ENCODE measurements at places on chromosomes 5 and 9.

- DNase-seq: no peak
These were observed 567.1 kb downstream of the CSNK1G3 start for GRCh38 chr5:124079062-124079461.

GRCh38 chr5:122077366-122078115 lies 518 bp downstream of the LOX start:
- DNase-seq: peak; percentile 75

GRCh38 chr5:131223751-131224386 lies 40.0 kb upstream of the CDC42SE2 start:
- no peak for DNase-seq

DNA sequence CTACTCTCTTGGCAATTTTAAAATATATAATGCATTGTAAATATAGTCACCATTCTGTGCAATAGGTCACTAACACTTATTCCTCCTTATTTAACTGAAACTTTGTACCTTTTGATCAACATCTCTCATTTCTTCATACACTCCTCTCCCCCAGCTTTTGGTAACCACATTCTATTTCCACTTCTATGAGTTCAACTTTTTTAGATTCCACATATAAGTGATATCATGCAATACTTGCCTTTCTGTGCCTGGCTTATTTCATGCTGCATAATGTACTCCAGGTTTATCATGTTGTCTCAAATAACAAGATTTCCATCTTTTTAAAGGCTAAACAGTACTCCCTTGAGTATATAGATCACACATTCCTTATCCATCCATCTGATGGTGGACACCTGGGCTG lies 188.8 kb downstream of the NXNL2 start:
- DNase-seq: no peak

GRCh38 chr9:113298311-113298710 lies 4.9 kb downstream of the RNF183 start:
- no peak for DNase-seq

DNA sequence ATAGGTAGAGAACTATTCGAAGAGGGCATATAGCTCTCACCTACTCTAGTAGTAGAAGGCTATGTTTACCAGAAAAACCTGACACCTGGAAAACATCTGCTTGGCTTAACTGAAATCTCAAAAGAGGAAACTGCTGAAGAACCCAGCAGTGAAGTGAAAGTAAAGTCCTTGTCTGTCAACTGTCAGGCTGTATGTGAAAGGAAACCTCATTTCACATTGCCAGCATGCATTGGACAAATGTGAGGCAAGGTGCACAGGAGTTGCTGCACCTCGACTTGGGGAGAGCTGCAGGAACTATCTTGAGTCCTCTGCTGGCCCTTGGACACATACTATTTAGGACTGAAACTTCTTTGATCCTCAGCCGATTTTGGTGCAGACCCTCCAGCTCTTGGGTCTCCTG lies 53.3 kb downstream of the NREP start:
- no peak for DNase-seq

GRCh38 chr5:129658801-129659200 lies 89.1 kb upstream of the MINAR2 start:
- DNase-seq: no peak

DNA sequence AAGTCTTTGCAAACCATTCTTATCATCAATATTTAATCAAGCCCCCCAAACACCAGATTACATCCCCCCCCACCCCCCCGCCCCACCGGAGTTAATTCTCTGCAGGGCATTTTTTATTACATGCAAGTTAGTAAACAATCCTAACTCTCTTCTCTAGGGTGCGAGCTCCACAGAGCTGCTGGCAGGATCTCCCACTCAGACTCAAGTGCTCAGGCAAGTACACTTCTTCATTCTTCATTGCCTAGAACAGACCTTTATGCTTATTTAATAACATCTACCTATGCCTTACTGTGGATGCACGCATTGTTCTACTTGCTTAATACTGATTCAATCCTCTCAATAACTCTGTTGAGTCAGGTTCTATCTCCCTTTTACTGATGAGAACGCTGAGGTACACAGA lies 9.9 kb downstream of the SAXO1 start:
- DNase-seq: no peak

DNA sequence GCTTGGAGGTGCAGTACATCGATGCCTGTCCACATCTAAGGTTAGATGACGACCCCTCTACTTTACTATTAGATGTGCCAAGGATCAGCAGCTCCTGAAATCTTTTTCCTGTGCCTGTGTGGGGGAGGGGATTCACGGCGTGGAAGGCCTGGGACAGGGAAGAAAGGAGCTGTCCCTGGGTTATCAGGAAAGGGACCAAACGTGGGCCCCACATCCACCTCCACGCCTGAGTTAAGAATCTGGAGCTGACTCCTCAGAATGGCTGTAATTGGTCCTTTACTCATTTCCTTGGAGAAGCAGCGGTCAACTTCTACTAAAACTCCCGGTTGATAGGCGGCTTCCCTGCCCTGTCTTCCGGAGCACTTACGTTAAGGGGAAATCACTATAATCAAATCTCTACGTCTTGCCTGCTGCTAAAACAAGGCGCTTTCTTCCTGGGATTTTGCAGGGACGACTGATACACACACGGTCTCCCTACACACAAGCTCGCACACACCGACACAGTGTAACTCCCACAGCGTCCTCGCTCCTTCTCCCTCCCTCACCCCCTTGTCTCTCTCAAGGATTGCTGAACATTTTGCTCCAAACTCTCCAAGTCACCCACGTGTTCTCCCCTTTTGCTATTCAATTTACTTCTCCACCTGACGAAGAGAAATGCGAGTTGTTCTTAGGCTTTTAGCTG lies 1.4 kb downstream of the PDE4D start:
- DNase-seq: no peak

- DNase-seq: no peak
These were observed 157.1 kb downstream of the PARP8 start for GRCh38 chr5:50823568-50823967.

GRCh38 chr5:78486218-78486617 lies 125.8 kb downstream of the SCAMP1 start:
- no peak for DNase-seq

- DNase-seq: no peak
These were observed 52.3 kb upstream of the ZSWIM6 start for GRCh38 chr5:61279725-61280124.

DNA sequence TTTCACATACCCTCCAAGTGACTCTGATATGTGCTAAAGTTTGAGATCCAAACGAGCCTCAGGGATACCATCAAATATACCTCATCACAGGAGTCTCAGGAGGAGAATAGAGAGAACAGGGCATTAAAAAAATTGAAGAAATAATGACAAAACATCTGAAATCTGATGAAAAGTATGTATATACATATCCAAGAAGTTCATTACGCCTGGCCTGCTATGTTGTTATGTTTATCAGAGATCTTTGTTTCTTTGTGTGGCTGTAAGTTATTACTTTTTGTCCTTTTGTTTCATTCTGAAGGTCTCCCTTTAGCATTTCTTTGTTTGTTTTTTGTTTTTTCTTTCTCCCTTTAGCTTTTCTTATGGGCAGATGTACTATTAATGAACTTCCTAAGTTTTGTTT lies 2.5 kb upstream of the CCL19 start:
- no peak for DNase-seq

DNA sequence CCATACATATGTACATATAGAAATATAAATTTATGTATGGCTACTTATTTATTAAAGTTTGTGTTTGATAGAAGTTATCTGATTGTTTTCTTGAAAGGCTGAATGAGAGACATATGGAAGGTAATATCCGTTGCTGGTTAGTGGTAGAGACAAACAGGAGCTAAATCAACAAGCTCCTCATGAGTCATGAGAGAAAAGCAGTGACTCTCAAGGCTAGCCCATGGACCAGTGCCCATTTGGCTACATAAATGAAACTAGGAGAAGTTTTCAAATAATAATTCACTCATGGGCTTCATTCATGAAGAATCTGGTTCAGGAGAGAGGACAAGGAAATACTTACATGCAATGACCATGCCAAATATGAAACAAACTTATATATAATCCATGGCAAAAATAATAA lies 504.5 kb upstream of the ITGA1 start:
- DNase-seq: no peak

- no peak for DNase-seq
These were observed 9.3 kb upstream of the CAST start for GRCh38 chr5:96652769-96653454.
